ENCODE measurements at places on chromosomes 16 and 17.

DNA sequence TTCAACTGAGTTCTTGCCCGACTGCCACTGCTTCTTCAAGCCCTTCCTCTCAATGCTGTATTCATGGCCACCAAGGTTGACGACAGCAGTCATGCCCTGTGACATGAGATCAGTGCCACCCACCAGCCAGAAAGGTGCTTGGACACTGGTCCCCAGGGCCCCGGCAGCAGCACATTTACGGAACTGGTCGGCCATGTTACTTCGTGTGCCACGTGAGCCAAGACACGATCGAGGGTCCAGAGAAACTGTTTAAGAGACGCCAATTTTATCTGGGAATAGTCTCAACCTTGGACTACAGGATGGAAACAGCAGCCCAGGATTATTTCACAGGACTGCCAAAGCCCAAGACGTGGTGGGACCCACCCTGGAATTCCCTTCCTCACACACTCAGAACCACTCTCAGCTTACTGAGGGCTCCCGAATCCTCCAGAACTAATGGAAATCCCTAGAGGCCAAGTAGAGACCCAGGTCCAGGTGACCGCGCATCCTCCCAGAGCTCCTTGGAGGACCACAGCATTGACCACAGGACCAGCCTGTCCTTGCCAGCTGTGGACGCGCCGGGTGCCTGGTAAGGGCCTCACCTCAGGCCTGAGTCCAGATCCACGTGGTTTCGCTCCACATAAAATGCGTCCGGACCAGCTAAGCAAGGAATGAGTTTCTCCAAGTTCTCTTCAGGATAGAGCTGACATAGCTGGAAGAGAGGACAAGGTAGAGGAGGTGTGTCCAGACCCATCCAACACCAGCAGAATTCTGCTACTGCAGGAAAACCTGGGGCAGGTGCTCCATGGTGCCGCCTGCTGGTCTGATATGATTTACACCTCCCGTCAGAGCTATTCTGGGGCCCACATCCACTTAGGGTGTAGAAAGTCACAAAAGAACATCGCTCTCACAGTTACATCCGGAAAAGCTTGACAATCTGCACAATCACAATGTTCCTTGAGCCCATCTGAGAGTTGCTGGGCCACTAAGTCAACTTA is 28.2 kb downstream of the MAP1LC3B start:
- no peak for DNase-seq

DNA sequence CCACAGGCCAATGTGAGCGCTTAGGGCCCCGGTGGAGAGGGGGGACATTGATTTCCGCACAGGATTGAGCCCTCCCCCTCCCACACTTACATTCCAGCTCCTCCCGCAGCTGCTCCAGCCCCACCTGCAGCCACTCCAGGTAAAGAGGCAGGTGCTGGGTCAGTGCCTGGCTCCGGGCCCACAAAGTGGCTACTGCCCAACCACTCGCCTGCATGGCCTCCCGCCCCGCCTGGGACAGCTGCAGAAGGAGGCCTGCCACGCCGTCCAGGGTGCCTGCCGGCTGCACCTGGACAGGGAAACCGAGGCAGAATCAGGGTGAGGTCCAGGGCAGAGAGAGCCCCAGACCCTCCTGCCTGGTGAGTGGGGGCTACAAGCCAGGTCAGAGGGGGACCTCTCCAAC is 46.3 kb downstream of the RMI2 start:
- DNase-seq: no peak

- no peak for DNase-seq
Observed at GRCh38 chr17:72362376-72363088, 241.7 kb downstream of the SOX9 start.

- no peak for DNase-seq
Observed at GRCh38 chr17:68074279-68074678, 38.7 kb downstream of the KPNA2 start.

DNA sequence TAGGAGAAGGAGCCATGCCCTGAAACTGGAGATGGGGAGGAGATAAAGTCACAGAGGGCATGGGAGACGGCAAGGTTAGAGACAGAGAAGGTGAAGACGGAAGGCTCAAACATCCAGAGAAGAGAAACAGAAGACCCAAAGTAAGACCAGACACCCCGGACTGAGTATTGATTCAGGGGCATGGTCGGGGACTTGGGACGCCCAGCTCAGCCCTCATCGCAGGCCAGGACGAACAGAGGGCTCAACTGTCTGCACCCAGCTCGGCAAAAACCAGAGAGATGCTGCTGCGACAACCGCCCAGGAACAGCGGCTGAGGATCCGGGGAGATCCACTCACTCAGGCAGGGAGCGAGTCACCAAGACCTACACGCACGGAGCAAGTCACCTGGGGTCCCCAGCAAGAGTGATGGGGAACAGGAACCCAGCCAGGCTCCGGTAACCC is 999 bp downstream of the XYLT1 start:
- DNase-seq: no peak

DNA sequence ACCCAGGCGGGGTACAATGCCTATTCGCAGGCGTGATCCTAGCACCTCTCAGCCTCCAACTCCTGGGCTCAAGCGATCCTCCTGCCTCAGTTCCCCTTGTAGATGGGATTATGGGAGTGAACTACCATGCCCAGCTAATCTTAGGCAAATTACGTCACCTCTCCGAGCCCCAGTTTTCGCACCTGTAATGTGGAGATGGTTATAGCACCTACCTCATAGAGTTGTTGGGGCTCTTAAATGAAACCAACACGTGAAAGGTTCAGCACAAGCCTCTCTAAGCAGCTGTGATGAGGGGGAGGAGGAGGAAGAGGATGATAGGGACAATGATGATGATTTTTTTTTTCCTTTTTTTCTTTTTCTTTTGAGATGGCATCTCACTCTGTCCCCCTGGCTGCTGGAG is 59.9 kb downstream of the ABR start:
- no peak for DNase-seq

Data from D721Med (cell line).